Tibial artery (tissue), 4 donors: ENCODE measurements at places on chromosomes 1 and 21.
A peak's percentile ranks its signal among the peaks of the same experiment; 100 is the strongest.

GRCh38 chr1:154198756-154199562, 7.1 kb upstream of the TPM3 start:
- DNase-seq, result peak; percentile 29

- peak; percentile 39 for DNase-seq
Observed at GRCh38 chr1:10155087-10155712, 55.2 kb upstream of the KIF1B start.

DNA sequence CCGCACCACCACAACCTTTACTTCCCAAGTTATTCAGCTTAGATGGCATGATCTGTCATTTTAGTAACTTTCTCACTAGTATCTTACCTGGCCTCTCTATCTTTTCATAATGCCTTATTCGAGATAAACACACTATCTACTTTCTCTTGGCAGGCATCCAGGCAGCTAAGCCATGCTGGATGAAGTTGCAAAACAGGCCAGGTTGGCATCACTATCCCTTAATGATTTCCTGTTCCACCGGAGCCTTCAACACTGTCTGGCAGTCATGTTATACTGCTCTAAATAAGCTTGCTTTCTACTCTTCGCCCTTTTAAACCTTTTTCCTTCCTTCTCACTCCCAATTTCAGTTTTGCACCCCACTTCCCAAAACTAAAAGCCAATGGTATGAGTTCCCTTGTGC, 12.0 kb upstream of the KCNH1 start:
- no peak for DNase-seq

- no peak for DNase-seq
Observed at GRCh38 chr1:63601463-63601862, 8.3 kb downstream of the PGM1 start.

GRCh38 chr1:201917362-201918033, 28.8 kb downstream of the SHISA4 start:
- DNase-seq, result peak; percentile 68

- no peak for DNase-seq
Observed at GRCh38 chr1:29481031-29481430, 244.7 kb downstream of the PTPRU start.

DNA sequence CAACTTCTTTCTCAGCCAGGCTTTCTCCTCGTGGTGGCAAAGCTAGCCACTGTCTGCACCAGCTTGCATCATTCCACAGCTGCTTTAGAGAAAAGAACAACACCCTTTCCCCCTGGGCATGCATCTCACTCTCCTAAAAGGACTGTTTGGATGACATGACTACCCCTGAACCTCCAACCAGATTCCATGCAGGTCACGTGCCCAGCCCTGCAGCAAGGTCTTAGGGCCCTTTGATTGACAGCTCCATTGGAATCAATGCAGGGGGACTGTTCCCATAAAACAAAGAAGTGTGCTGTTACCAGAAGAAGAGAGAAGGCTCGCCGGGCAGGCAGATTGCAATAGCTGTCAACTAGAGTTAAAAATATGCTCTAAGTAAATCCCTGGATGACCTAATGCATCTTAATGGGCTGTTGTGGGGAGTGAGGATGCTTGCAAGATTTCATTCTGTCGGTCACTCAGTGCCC, 24.4 kb downstream of the KCNA2 start:
- no peak for DNase-seq

DNA sequence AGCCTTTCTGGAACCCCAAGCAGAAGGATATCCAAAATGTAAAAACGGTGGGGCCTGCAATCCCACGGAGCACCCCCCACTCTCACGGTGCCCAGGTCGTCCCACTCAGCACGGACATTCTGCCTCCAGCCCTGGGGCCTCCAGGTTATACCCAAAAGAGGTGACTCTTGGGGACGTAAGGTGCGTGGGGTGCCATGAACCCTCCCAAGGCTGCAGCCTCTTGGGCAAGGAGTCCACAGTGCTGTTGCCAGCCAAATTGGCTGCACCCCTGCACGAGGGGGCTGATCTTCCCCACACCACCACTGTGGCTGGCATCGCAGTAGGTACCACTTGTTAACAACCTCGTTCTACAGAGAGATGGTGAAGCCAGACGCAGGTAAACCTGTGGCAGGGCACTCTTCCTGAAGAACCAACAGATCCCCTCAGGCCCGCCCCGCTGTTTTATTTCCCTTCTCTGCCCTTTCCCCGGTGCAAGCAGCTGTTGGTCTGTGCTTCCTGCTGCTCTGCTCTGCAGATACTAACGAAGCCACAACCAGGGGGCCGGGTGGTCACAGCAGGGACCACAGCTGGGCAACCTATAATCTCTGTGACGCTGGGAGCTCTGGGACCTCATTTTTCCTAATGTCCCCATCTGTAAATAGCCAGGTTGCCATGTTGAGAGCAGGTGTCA, 8.7 kb downstream of the TFF3 start:
- DNase-seq, result no peak
